ENCODE measurements at places on chromosomes 4 and X.

GRCh38 chr4:127737295-127737694 is 7.1 kb downstream of the SLC25A31 start:
- DNase-seq = no peak

DNA sequence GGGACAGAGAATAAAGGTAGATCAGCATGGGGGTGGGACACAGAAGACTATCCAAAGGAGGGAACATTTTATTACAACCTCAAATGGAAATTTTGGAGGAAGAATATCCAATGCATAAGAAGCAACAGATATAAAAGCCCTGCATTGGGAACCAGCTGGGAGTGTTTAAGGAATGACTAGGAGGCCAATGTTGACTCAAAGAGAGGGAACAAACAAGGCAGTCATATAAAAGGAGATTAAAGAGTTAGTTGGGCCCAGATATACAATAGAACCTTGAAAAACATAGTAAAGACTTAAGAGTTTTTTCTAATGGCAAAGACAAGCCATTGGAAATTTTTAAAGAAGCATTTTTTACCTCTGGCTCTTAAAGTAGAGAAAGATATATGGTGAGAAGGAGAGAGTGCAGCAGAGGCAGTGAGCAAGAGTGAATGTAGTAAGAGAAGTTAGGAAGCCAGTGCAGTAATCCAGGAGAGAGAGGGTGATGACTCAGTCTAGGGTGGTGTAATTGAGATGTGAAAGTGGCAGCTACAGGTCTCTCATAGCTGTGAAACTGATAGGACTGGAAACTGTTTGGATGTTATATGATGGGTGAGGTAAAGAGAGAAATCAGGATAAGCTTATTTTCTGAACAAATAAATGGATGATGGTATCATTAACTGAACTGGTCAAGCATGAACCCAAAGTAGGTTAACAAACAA is 182.2 kb upstream of the ATOH1 start:
- no peak for DNase-seq

DNA sequence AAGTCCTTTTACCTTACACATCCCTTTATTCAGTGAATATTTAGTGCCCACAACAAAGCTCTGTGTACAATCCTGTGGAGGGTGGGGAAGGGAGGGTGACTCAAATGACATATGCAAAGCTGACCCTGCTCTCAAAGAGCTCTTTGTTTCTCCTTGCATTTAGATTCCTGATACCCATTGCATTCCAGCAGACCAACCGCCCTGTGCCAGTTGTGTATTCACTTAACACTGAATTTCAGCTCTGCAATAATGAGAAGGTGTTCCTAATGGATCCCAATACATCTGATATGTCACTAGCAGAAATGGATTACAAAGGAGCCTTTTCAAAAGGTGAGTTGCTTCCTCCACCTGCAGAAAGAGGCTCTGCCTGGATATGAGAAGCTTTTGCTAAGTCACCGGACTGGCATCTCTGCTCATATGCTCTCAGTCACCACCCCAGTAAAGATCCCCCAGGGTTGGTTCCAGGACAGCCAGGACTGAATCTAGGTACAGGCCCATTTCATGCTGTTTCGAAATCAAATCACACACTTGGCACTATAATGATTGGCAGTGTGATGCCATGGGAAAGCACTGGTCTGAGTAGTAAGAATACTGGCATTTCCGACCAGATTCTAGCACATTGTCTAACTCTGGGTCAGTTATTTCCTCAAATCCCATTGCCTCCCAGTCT is 17.1 kb upstream of the ANXA3 start:
- no peak for DNase-seq

GRCh38 chr4:151719956-151720334 is 40.9 kb downstream of the GATB start:
- DNase-seq = no peak

- no peak for DNase-seq
These were observed 234.7 kb downstream of the OR13H1 start for GRCh38 chrX:131778269-131779218.

- DNase-seq = no peak
These were observed 36.5 kb upstream of the TFDP3 start for GRCh38 chrX:133254666-133255065.

GRCh38 chr4:19592391-19592790 is 659.3 kb upstream of the SLIT2 start:
- no peak for DNase-seq

DNA sequence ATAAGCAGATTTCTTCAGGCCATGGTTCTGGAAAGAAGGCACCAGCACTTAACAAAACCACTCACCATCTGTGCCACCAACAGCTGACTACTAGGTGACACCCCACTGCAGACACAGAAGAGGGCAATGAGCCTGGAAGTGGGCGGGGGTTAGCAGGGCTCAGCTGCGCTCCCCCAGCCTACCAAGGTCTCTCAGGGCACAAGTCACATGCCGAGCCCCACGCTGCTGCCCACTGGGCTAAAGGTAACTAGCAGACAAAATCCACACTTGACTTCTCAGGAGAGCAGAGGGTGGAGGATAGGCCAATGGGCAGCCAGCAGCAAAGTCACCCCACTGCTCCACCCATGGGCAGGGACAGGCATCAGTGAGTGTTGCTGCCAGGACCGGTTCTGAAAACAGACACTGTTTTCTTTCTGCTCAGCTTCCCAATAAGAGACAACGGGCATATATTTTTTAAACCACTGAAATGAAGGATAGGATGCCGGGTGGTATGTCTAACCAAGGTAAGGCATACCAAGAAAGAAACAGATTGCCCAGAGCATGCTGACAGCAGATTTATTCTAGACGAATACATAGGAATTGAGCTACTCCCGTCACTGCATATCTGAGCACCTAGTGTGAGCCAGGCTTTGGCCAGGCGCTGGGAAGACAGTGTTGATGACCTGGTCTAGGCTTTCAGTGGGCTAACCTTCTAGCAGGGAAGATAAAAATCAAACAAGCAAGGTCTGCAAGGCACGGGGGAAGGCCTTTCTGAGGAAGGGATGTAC is 20.1 kb downstream of the ACSL1 start:
- peak; percentile 34 for DNase-seq

GRCh38 chr4:157143369-157143768 is 67.4 kb downstream of the GLRB start:
- DNase-seq = no peak

DNA sequence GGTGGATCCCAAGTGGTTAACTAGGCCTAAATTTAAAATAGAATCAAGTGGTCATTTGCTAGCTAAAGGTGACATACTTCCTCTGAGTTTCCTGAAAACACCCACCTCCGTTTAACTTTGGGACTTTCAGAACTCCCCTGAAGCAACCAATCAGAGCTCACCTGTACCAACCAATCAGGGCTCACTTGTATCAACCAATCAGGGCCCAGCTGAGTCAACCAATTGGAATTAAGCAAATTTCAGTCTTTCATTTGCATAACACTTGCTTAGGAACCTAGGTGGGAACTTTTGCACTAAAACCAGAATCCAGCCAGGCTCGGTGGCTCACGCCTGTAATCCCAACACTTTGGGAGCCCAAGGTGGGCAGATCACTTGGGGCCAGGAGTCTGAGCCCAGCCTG is 15.9 kb downstream of the GPC4 start:
- no peak for DNase-seq

DNA sequence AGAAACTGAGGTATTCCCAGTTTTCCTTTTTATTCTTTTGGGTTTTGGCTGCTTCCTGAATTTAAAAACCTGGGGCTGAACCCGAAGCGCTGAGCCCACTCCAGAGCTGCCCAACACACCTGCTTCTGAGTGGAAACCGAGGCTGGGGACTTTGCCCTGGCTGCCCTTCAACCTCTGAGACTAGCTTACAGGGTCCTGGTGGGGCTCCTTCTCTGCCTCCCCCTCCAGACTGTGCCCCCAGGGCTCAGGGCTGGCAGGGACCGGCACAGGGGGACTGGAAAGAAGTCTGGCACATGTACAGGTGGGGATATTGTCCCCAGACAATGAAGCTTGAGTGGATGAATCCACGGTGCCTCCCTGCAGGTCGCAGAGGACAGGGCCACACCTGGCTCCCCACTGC is 240.4 kb upstream of the PSAPL1 start:
- DNase-seq = no peak

- DNase-seq = no peak
These were observed 954.5 kb upstream of the IGFBP7 start for GRCh38 chr4:58064653-58065052.

DNA sequence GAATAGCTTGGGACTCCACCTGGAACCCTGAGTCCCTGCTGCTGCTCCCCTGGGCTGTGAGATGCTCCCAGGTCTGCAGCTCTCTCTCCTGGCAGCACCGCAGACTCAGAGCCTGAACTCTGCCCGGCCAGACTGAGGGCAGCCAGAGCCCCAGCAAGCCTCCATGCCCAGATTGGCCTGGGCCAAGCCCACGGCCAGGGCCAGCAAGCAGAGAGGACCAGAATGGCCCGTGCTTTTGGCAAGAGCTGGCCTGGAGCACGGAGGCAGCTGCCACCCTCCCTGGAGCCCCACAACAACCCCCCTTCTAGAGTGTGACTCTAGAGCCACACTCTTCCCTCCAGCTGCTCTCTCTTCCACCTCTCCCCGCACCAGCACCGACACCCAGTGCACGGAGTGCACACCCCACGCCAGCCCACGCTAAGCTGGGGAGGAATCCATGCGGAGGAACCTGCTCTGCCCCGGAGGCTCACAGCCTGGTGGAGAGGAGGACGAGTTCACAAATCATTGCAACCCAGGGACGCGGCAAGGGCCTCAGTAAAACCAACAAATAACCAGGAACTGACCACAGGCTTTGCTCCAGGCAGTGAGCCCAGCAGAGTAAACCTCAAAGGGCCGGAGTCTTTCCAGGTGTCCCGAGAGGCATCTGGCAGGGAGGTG is 110.3 kb downstream of the HMX1 start:
- DNase-seq = no peak

DNA sequence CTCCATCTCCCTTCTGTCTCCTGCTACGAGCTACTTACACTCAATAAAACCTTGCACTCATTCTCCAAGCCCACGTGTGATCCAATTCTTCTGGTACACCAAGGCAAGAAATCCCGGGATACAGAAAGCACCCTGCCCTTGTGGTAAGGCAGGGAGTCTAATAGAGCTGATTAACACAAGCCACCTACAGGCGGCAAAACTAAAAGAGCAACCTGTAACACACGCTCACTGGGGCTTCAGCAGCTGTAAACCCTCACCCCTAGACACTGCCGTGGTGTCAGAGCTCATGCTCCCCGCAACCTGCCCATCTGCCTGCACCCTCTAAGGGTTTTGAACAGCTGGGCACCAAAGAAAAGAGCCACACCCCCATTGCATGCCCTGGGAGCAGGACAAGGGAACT is 755.4 kb upstream of the HTR2C start:
- no peak for DNase-seq

- DNase-seq = no peak
These were observed 89.1 kb downstream of the SLC16A2 start for GRCh38 chrX:74510401-74510800.

GRCh38 chr4:99323756-99324155 is 2.6 kb upstream of the ADH1B start:
- DNase-seq = no peak

DNA sequence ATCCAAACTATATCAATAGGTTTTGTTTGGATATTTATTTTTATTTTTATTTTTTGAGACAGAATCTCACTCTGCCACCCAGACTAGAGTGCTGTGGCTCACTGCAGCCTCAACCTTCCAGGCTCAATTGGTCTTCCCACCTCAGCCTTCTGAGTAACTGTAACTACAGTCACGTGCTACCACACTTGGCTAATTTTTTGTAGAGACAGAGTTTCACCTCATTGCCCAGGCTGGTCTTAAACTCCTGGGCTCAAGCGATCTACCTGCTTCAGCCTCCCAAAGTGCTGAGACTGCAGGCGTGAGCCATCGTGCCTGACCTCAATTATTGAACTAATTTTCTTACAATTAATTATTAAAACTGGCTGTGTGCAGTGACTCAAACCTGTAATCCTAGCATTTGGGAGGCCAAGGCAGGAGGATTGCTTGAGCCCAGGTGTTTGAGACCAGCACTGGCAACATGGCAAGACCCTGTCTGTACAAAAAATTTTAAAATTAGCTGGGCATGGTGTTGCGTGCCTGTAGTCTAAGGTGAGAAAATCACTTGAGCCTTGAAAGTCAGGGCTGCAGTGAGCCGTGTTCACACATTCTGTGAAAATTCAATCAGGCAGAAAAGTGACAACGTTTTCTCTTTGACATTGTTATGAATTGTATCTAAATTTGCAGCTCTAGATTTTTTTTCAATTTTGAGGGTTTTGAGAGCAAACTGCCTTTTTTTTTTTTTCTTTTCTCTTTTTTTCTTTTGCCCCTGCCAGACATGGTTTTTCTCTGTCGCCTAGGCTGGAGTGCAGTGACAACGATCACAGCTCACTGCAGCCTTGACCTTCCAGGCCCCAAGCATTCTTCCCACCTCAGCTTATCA is 66.0 kb downstream of the UBE2K start:
- no peak for DNase-seq

DNA sequence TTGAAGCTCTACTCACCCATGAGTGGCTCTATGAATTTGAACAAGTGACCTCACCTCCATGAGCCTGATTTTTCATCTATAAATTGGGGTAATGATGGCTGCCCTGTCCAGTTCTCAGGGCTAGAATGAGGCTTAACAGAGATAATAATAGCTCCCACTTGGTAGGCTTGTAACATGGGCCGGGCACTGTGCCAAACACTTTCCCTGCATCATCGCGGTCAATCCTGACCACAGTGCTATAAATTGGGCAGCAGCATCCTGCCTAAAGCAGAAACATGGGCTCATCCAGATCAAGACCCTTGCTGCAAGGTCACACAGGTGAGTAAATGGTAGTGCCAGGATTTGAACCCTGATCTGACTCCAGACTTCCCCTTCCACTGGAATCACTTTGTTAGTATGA is 12.8 kb downstream of the APLN start:
- no peak for DNase-seq

DNA sequence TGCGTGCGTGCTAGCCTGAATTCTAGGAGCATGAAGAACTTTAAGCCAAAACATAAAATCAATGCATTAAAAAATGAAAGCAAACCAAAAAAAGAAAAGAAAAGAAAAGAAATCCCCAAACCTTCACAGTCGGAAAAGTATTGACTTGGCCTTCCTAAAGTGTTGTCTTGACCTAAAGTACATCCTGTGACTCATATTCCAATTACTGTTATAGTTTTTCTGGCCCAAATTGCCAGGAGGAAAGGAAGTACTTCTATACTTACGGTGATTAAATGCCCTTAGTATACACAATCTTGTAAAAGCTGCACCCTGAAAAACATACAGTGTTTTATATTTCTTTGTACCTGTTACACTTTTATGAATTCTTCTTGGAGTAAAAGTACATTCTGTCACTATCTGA is 512.8 kb downstream of the ANKRD50 start:
- DNase-seq = no peak

DNA sequence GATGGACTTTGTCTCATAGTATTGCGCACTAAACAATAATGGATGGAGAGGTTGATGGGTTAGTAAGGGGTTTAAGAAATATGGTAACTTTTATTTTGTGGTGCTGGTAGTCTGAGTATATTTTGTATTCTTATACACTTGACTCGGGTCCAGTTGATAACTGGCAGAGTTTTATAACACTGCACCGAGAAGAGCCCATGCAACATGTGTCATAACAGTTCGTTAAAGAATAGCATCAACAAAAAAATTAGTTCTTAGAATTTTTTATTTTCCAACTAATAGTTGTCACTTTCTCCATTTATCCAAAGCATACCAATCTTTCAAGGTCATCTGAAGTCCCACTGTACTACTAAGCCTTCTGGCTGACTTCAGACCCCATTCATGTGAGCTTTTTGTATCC is 175.1 kb downstream of the SOWAHB start:
- no peak for DNase-seq

All from right hindlimb (tissue), 1 donor.